ENCODE measurements at places on chromosomes 3 and 15.

- DNase-seq = peak; percentile 25
These were observed 82.7 kb upstream of the TCF12 start for GRCh38 chr15:56835718-56836171.

GRCh38 chr3:1578124-1578806, 485.4 kb downstream of the CNTN6 start:
- no peak for DNase-seq

GRCh38 chr3:178525251-178525650, 11.0 kb upstream of the KCNMB2 start:
- DNase-seq = no peak

DNA sequence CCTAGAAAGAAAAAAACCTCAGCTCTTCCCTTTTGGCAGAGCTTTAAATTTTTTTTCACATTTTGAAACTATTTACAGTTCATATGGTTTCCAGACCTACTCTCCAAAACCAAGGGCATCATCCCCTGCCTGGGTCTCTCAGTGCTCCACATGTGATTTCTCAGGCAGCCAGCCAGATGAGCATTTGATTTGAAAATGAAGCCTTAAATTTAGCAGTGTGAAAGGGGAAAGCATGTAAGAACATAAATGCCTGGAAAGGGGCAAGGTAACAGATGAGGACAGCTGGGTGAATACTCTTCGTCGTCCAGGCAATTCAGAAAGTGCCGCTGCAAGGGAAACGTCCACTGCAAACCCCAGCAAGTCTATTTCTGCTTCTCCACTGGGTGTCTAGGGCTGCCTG, 94.8 kb downstream of the ATP8B4 start:
- DNase-seq = peak; percentile 13

DNA sequence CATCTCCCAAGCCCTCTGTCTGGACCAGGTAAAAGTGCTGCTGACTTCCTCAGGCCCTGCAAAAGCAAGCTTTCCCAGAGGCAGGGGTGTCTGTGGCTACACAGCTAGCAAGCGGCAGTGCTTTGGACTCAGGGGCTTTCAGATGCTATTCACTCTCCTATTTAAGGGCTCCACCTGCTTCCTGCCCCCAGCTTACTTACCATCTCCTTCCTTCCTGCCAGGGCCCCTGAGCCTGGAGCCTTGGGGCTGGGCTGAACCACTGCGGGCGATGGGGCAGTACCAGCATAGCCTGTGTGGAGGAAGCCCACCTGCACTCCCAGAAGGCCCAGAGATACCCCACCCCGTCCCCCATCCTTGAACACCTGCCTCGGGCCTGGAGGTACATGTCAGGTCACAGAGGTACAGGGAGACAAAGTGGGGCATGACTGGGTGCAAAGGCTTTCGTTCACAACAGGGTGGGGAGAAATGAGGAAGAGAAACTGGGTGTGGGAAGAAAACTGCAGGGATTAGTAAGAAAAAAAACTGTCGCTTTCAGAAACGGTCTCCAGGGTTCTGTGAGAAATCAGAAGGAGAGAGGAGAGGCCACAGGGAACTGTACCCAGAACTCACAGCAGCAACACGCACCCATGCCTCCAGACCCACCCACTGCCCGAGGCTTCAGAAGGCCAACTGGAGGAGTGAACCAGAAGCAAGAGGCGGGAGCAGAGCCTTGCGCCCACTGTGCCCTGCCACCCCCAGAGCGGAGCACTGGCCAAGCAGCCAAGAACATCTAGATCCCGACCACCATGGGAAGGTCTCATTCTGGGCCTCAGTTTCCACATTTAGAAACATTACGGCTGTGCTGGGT, 49.5 kb downstream of the CCDC12 start:
- DNase-seq = no peak

GRCh38 chr15:80744826-80745225, 34.3 kb upstream of the CEMIP start:
- peak; percentile 69 for DNase-seq

DNA sequence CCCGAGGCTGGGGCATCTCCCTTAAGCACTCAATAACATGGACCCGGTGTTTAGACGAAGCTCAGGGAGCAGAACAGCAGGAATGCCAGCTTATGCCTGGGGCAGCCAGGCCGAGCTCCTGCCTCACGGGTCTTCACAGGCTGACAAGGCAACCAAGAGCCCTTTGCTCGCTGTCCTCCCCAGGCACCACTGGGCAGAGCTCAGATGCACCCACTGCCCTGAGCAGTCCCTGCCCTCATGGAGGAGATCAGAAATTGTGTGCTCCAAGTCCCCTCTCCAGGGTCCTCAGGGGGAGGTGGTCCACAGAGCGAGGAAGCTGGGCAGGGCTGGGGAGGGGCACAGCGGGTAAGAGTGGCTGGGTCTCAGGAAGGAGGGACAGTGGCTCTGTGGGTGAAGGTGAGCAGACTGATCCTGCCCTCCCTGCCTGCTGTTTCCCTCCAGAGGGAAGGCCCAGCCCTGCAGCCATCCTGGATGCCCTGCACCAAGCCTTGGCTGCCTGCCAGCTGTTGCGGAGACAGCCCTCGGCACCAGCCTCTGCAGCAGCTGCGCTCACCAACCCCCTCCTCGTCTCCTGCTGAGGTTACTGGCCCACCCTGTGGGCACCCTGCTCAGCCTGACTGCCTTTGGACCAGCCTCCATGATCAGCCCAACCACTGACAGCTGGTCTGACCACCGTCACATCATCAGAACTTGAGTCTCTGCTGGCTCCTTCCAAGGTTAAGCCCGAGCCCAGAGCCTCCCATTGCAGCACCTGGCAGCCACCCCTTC, 21.1 kb upstream of the GP9 start:
- no peak for DNase-seq

GRCh38 chr15:93190238-93190637, 101.2 kb upstream of the RGMA start:
- DNase-seq = no peak

DNA sequence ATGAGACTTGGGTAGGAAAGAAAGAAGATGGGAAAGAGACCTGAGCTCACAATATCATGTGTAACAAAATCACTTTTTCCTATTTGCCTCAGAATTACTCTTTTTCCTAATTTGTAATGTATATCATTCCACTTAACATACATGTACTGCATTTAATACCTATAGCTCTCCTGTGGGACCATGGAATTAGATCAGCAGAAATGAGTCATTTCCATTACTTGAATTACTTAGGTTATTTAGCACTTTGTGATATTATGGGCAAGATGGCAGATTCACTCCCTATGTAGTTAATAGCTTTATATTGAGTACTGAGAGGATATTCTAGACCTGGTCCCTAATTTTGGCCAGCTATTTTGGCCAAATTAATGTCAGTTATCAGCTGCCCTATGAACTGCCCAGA, 70.5 kb downstream of the ZNF609 start:
- no peak for DNase-seq

DNA sequence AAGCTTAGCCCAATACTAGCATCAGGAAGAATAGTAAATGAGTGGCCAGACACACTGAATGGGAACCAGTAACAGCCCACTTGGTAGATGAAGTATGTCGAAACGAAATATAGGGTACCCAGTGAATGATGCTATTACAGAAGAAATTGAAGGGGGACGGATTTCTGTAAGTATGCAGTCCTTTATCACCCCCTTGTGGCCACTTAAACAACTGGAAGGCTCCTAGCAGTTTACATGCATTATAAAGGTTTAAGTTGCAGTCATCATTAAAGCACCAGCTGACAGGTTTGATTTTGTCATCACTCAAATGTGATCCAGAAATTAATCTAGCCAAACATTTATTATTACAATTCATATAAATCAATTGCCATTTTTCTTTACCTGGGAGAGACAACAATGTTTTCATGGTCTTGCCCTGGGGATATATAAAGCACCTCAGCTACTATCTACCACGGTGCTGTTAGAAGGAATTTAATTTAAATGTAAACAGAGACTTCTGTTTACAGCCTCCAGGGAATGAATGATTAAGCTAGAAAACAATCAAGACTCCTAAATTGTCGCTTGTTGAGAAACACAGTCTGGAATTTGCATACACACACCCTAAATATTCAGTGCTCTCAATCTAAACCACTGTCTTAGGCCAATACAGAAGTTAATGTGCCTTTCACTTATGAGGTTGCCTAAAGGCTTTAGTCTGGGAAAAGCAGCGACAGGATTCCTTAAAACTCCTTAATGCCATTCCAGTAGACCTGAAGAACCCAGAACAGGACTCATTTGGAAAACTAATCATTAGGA, 7.8 kb downstream of the EIF1B start:
- no peak for DNase-seq

DNA sequence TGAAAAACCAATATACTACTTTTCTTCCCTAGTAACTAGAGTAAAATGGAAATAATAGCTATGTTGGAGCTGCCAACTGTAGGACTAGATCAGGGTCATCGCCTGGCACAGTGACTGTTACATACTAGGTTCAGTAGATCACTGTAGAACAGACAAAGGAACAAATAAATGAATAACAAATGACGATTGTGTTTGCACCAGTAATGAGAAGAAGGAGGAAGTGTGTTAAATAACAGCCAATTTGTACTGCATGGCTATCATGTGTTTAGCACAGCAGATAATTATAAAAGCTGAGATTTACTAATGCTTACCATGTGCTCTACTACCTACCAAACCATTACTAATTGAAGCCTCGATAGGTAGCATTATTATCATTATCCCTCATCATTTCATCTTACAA, 85.3 kb upstream of the FXR1 start:
- DNase-seq = no peak

DNA sequence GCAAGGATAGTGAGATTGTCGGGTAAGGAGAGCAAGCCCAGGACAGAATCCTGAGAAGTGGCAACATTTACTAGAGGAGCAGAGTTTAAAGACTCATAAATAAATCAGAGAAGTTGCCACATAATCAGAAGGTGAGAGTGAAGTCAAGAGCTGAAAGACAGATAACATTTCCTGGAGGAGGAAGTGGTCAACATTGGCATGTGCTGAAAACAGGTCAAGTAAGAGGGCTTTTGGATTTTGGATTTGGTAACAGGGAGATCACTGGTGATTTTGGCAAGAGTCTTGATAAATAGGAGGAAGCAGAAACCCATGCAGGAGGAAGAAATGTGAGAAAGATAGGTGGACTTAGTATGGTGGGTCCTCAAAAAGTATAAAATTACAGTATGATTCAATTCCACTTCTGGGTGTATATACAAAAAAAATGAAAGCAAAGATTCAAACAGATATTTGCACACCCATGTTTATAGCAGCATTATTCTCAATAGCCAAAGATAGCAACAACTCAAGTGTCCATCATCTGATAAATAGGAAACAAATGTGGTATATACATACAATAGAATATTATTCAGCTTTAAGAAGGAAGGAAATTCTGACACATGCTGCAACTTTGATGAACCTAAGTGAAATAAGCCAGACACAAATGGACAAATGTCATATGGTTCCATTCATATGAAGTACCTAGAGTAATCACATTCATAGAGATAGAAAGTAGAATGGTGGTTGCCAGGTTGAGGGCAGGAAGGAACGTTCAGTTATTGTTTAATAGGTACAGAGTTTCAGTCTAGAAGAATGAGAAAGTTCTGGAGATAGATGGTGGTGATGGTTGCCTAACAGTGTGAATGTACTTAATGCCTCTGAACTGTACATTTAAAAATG, 27.3 kb upstream of the MBNL1 start:
- no peak for DNase-seq

GRCh38 chr15:99967841-99968371, 234.7 kb upstream of the LYSMD4 start:
- DNase-seq = no peak

DNA sequence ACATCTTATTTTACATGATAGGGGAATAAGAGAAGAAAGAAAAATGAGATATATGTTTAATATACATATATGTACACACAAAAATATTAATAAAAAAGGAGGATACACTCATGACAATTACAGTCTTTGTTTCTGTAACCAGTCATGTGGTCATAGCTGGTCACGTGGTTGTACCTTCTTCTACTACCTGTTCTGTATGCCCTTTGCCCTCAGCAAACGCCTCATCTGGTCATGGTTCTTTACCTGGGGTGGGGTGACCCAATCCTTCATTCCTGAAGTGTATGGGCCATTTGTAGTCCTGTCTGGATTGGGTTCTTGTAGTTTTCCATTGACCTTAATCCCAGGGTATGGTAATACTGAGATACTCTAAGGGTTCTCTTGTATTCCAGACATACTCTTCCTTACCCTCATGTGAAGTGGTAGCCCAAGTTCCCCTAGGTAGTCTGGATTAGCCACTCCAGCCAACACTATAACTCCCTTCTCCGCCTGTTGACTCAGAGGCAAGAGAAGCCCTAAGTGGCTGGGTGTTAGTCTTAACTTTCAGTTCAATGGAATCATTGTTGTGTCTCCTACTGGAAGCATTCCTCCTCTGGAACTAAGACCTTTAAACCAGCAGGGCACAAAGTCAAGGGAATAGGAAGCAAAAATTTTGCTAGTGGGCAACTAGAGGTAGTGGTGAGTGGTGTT, 47.3 kb upstream of the FAM3D start:
- DNase-seq = no peak

DNA sequence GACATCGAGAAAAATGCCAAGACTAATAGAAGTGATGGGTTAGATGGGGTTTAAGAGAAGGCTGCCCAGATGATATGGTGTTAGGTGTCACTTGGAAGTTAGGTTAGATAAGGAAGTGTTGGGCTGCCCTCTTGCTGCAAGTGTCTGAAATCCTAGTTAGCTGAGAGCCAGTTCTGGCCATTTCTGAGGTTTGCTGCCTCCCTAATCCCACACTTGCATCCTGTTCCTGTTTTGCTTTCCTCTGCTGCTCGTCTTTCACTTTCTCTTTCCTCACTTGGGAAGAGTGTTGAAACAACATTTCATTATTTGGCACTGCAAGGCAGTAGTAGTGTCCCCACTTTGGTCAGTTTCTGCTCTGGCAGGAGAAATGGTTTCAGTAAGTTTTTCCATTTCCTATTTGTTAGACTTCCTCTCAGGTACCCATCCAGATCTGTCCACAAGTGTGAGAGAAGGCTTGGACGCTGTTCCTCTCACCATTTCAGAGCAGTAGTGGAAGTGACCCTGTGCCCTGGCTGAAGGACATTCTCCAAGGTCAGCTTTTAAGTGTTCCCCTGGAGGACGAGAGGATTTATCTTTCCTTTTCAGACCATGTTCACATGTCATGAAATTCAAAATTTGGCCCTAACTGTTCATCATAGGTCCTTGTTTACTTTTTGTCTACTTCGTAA, 93.3 kb downstream of the ADAMTSL3 start:
- no peak for DNase-seq

DNA sequence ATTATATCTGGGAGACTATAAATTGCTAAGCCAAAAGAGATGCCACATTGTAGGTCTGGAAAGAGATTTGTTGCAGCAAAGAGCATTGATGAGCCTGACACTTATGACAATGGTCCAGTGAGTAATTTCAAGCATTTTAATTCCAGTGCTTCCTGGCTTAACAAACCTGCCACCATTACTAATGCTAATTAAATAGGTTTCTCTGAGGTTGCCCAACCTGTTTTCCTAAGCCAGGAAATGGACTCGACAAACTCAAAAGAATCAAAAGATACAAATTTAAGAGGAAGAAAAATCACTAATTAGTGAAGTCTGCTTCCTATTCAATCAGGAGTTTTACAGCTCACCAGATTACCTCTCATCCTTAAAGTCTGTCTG, 36.7 kb upstream of the CTDSPL start:
- DNase-seq = no peak

GRCh38 chr3:186929186-186929585, 1.1 kb upstream of the ST6GAL1 start:
- no peak for DNase-seq

- no peak for DNase-seq
These were observed 670 bp upstream of the ACAP2 start for GRCh38 chr3:195443391-195443989.

- no peak for DNase-seq
These were observed 17.5 kb downstream of the PPP2R3A start for GRCh38 chr3:135982922-135983581.

- no peak for DNase-seq
These were observed 93.2 kb downstream of the UACA start for GRCh38 chr15:70669966-70670658.

GRCh38 chr15:73869216-73869995, 4.0 kb upstream of the TBC1D21 start:
- no peak for DNase-seq
